NCI-H1417 (cell line): ENCODE measurements at places on chromosomes 1 and 21.

GRCh38 chr1:104933846-104934245 lies 1184.1 kb downstream of the AMY1C start:
- no peak for DNase-seq

DNA sequence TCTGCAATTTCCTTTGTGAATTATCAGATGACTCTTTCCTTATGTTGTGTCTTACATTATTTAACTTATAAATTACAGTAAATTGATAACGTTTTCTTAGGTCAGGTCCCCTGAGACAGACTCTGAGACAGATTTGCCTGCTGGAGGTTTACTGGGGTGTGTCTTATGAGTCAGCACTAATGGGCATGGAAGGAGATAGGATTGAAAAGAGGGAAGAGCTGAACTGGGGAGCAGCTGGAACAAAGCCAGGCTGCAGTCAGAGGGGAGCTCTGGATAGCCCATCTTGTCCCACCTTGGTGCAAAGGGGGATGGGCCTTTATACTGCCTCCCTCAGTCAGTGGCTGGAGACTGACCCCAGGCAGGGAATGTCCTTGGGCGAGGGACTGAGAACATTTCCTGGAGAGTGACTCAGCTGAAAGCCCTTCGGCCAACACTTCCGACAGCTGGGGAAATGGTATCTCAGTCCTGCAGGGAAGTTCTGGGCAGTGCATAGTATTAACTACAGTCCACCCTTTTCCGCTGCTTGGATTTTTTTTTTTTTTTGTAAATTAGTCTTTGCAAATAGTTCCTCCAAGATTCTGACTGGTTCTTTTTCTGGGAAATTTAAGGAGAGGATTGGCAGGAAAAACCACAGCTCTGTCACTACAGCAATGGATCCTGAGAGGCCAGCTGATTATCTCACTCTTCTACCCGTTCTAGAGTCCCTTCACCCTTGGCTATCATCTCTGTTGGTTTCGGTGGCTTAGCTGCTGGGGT lies 39.1 kb upstream of the CDC42BPA start:
- no peak for DNase-seq

GRCh38 chr1:46510998-46511365 lies 21.3 kb downstream of the DMBX1 start:
- no peak for DNase-seq

DNA sequence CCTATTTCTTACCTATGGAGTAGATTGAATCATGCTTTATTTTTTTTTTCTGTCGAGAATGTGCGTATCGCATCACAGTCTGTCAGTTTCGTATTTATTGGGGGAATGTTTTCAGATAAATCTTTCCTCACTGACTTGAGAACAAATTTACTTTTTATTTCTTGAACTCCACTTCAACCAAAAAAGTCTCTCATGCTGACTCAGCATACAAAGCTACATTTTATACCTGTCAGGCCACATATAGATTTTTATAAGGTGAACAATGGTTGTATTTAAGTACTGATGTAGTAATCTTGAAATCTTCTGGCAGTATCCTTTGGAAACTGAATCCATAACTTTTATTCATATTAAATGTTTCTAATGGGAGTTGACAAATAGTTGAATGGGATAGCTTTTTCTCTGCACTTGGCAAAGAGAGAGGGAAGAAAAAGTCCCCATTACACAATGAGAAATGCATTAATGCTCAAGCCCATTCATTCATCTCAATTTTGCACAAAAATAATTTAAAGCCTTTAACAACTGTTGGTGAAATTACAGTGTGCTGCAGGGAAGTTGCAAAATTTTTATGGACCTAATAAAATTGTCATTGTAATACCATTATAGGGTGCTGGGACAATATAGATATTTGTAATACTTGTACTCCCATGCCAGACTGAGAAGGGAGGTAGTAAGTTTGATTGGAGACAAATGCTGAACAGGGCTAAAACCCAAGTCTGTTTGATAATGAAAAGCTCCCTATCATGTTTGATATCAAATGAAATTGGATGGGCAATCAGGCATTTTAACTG lies 367.6 kb downstream of the HLX start:
- no peak for DNase-seq

- no peak for DNase-seq
Observed at GRCh38 chr21:38968887-38969543, 163.3 kb downstream of the ETS2 start.

- DNase-seq = no peak
Observed at GRCh38 chr1:2196901-2197638, 2.5 kb upstream of the FAAP20 start.

- peak; percentile 19 for DNase-seq
Observed at GRCh38 chr1:171909711-171910110, 68.4 kb downstream of the DNM3 start.

DNA sequence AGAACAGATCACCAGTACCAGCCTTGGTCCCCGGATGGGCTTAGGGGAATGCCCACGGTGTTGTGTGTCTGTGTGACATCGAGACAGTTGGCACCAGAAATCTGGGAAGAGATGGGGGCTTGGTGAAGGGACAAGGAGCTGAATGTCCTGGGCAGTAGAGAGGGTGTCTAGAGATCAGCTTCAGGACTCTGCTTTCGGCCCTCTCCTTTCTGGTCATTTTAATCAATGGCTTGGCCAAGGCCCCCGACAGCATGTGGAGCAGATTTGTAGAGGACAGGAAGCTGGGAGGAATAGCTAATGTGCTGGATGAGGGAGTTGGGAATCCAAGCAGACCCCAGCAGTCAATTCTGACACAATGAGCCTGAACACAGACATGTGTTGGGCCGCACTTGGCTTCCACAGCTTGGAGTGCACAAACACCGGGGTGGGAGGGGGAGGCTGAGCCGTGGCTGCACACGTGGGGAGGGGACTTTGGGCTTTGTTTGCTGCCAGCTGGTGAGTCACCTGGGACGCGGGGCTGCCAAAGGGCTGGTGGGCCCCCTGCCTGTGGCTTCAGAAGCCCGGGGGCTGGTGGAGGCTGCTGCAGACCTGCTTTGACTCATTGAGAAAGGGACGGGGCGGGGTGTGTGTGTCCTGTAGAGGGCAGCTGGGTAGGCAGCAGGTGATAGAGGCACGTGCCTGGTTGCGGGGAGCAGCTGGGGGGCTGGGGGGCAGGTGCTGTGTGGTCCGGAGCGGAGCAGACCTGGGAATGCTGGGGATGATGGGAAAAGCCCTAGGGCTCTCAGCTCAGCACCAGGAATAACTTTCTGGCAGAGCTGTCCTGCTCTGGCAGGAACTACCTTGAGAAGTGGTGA lies 20.9 kb downstream of the SLC1A7 start:
- DNase-seq = no peak

DNA sequence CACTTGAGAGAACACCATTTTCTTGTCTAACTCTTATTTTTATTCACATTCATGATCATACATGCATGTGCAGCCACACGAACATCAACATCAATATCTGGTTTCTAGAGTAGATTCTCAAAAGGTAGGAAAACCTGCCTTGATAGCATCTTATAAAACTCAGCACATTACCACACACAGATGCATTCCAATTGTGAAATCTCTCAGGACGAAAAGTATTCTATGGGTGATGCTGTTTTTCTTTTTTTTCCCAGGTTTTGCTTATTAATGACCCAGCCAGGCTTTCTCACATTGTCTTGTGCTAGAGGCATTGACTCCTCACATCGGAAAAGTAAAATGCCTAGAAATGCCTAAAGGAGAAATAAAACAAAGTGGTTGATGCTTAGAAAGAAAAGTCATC lies 562.8 kb downstream of the KIF26B start:
- no peak for DNase-seq

DNA sequence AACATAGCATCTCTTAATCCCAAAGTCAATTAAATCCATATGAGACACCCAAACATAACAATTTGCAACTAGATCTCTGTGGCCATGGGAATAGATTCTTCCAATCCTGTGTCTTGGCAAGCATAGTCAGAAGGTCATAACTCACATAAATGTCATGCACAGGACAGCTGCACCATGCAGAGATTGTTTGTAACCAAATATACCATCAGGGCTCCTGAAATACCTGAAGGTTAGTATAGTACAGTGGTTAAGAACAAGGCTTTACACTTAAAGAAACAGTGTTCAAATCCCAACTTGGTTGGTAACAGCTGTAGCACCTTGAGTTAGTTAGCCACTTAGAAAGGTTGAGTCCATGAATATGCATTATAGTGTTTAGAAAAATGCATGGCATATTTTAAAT lies 82.6 kb upstream of the CCDC190 start:
- peak; percentile 66 for DNase-seq

GRCh38 chr1:101028466-101028865 lies 2.9 kb upstream of the DPH5 start:
- DNase-seq = no peak

- peak; percentile 98 for DNase-seq
Observed at GRCh38 chr1:161749509-161750407, at the start of gene DUSP12. DUSP12 (plus strand) TSS chr1:161749786; CDS start chr1:161749802, 16 bp downstream.
